ENCODE measurements at places on chromosomes 6 and 20.
A peak's percentile ranks its signal among the peaks of the same experiment; 100 is the strongest.

DNA sequence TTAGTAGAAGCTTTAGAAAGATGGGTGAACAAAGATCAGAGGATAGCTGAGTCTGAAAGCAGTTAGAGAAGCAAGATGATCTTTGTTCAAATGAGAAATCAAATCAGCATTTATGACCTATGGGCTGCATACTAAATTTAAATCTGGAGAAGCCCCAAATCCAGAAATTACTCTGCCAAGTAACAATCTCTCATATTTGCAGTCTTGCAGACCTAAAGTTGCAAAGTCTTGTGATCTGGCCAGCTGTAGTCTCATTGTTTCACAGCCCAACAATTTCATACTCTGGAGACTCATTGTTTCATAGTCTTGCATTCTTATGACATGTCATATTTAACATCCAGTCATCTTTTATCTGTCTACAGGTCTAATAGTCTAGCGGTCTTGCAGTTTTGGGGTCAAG, 364.9 kb upstream of the RSPO3 start:
- no peak overlapping the region for H3K4me3 ChIP-seq
- H3K36me3 ChIP-seq: no peaks in the 10 kb centered on the region
- no peak overlapping the region for H3K27ac ChIP-seq

GRCh38 chr20:39019805-39020325, 57.7 kb downstream of the DHX35 start:
- no peaks in the 10 kb centered on the region for H3K4me1 ChIP-seq
- H3K4me3 ChIP-seq: no peak overlapping the region
- peaks cover 97% of the 10 kb centered on the region for H3K36me3 ChIP-seq
- DNase-seq: no peak
- H3K27me3 ChIP-seq: no peaks in the 10 kb centered on the region

GRCh38 chr6:10373642-10374359, 41.1 kb downstream of the TFAP2A start:
- no peaks in the 10 kb centered on the region for H3K27me3 ChIP-seq
- no peaks in the 10 kb centered on the region for H3K36me3 ChIP-seq
- no peak overlapping the region for H3K4me3 ChIP-seq
- DNase-seq: no peak
- no peak overlapping the region for H3K27ac ChIP-seq

DNA sequence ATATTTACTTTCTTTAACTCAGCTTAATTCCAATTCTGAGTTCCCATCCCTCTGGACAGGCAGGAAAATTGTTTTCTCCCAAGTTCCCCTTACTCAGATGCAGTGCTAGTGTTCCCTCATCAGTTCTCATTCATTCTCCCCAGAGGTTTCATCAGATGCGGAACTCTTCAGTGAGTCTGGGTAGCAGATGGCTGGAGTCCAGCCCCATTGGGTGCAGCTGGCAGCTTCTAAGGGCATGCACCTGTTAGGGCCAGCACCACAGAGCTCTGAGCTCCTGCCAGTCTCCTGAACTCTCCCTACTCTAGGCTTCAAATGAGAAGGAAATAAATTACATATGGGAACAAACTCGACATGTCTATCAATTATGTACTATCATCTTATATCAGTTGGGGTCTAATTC, 76.6 kb downstream of the SOD2 start:
- no peak for DNase-seq
- no peak overlapping the region for H3K4me3 ChIP-seq
- H3K36me3 ChIP-seq: peaks cover 9% of the 10 kb centered on the region
- H3K27me3 ChIP-seq: no peaks in the 10 kb centered on the region
- no peaks in the 10 kb centered on the region for H3K4me1 ChIP-seq
- no peak overlapping the region for H3K27ac ChIP-seq

DNA sequence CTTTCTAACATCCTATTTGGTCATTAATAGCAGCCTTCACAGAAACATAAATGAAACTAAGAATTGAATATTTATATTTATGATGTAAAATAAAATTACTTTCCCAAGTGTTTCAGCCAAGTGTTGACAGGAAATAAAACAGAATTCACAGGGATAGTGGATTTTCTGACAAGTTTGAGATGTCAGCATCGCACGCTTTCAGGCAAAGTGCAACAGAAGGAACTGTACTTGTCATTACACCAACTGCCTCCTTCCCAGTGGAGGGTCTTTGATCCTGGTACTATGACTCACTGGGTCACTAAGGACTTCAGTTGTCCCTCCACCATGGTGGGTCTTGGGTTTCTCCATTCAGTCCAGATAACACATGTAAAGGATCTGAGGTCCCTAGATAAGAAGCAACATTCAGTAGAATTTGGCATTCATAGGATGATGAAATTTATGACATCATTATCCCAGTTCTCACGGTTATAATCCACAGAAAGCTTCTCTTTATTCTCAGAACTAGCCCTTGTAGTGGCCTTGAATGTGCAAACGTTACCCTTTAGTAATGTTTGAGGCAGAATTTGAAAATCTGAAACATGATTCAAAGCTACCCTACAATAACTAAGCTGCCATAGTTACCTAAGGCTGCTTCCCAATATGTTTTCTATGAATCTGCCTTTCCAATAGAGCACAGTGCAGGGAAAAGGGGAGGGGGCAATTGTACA, 3.8 kb upstream of the TNFAIP3 start:
- DNase-seq: no peak
- peaks cover 8% of the 10 kb centered on the region for H3K4me1 ChIP-seq
- no peak overlapping the region for H3K27ac ChIP-seq
- no peaks in the 10 kb centered on the region for H3K27me3 ChIP-seq
- no peaks in the 10 kb centered on the region for H3K36me3 ChIP-seq

- no peaks in the 10 kb centered on the region for H3K36me3 ChIP-seq
- H3K27me3 ChIP-seq: no peaks in the 10 kb centered on the region
- no peak overlapping the region for H3K27ac ChIP-seq
- H3K4me1 ChIP-seq: no peaks in the 10 kb centered on the region
- no peak for DNase-seq
Observed at GRCh38 chr6:8785223-8785622, 349.9 kb upstream of the SLC35B3 start.

- peaks cover 31% of the 10 kb centered on the region for H3K4me1 ChIP-seq
Observed at GRCh38 chr20:48920527-48921167, 864 bp upstream of the ARFGEF2 start.

- no peak overlapping the region for H3K27ac ChIP-seq
- no peak overlapping the region for H3K4me3 ChIP-seq
- no peaks in the 10 kb centered on the region for H3K27me3 ChIP-seq
- H3K4me1 ChIP-seq: peaks cover 34% of the 10 kb centered on the region
- DNase-seq: no peak
Observed at GRCh38 chr6:3340358-3340802, 81.6 kb downstream of the PSMG4 start.

GRCh38 chr20:10476319-10476724, 41.2 kb downstream of the SLX4IP start:
- no peaks in the 10 kb centered on the region for H3K36me3 ChIP-seq
- DNase-seq: no peak
- H3K4me1 ChIP-seq: no peaks in the 10 kb centered on the region
- no peak overlapping the region for H3K27ac ChIP-seq
- no peak overlapping the region for H3K4me3 ChIP-seq

DNA sequence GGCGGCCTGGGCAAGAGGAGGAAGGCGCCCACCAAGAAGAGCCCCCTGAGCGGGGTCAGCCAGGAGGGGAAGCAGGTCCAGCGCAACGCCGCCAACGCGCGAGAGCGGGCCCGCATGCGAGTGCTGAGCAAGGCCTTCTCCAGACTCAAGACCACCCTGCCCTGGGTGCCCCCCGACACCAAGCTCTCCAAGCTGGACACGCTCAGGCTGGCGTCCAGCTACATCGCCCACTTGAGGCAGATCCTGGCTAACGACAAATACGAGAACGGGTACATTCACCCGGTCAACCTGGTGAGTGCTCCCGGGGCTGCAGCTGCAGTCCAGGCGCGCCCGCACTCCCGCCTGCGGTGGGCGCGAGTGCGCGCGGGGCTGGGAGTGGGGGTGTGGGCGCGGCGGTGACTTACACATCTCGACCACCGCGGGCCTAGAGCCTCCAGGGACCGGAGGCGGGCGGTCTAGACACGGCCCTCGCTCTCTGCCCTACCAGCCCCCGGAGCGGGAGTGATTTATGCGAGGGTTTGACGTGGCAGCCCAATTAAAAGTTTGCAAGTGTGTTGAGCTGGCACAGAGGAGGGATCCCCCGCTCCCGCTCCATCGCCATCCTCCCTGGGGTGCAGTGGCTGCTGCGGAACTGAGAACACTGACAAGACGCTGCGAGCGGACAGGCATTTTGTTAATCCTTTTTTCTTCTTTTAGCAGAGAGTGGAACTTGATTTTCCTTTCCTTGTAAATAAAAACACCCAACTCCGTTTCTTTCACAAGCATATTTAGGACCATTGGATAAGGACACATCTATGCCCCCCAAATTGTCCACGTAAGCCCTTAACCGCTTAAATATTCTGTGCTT, 867 bp downstream of the TCF21 start:
- H3K4me3 ChIP-seq: peak overlapping the region; percentile 53
- H3K36me3 ChIP-seq: no peaks in the 10 kb centered on the region
- DNase-seq: no peak
- H3K27ac ChIP-seq: peak overlapping the region; percentile 87
- H3K4me1 ChIP-seq: peaks cover 13% of the 10 kb centered on the region
- H3K27me3 ChIP-seq: peaks cover 89% of the 10 kb centered on the region

- DNase-seq: no peak
- no peak overlapping the region for H3K27ac ChIP-seq
- H3K27me3 ChIP-seq: no peaks in the 10 kb centered on the region
- H3K4me1 ChIP-seq: peaks cover 97% of the 10 kb centered on the region
Observed at GRCh38 chr6:7152462-7152861, 44.7 kb downstream of the RREB1 start.

- DNase-seq: no peak
- no peaks in the 10 kb centered on the region for H3K27me3 ChIP-seq
- H3K4me3 ChIP-seq: no peak overlapping the region
- H3K27ac ChIP-seq: no peak overlapping the region
- no peaks in the 10 kb centered on the region for H3K4me1 ChIP-seq
Observed at GRCh38 chr6:128098000-128098581, 197.2 kb upstream of the THEMIS start.

DNA sequence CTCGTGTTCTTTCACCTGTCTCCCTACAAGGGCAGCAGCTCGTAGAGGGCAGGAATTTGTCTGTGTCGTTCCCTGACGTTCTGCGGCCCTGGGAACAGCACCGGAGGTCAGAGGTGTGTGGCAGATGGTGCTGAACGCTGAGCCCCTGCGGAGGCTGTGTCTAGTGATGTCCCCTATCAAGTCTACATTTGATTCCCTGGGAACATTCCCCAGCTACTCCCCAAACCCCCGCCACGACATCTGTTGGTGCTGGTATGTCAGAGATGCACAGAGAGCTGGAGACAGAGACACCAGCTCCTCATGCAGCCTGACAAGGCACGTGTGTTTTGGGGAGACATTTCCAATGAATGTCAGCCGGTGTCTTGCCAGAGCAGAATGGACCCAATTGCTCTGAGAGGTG, 7.7 kb downstream of the PMEPA1 start:
- H3K4me1 ChIP-seq: peaks cover 12% of the 10 kb centered on the region
- no peaks in the 10 kb centered on the region for H3K27me3 ChIP-seq
- no peak overlapping the region for H3K4me3 ChIP-seq
- no peak overlapping the region for H3K27ac ChIP-seq

DNA sequence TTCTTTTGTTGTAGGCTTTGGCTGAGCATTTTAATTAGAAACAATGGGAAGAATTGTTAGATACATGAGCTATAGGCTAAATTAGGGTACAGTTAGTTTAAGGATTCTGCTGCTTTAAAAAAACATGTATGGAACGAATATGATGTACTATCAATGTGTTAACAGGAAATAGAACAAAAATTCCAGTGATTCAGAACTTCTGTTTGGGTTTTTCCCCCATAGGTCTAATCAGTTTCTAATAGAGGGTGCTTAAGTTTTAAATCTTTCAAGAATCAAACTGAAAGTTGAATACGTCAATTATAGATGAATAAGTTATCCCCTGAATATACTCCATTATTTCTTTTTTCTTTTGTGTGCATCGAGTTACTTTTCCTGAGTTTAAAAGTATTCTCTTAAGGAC, 1.9 kb downstream of the TAB2 start:
- H3K27ac ChIP-seq: no peak overlapping the region
- DNase-seq: no peak
- H3K4me3 ChIP-seq: peak overlapping the region; percentile 93
- H3K36me3 ChIP-seq: no peaks in the 10 kb centered on the region
- peaks cover 30% of the 10 kb centered on the region for H3K4me1 ChIP-seq
- H3K27me3 ChIP-seq: no peaks in the 10 kb centered on the region

DNA sequence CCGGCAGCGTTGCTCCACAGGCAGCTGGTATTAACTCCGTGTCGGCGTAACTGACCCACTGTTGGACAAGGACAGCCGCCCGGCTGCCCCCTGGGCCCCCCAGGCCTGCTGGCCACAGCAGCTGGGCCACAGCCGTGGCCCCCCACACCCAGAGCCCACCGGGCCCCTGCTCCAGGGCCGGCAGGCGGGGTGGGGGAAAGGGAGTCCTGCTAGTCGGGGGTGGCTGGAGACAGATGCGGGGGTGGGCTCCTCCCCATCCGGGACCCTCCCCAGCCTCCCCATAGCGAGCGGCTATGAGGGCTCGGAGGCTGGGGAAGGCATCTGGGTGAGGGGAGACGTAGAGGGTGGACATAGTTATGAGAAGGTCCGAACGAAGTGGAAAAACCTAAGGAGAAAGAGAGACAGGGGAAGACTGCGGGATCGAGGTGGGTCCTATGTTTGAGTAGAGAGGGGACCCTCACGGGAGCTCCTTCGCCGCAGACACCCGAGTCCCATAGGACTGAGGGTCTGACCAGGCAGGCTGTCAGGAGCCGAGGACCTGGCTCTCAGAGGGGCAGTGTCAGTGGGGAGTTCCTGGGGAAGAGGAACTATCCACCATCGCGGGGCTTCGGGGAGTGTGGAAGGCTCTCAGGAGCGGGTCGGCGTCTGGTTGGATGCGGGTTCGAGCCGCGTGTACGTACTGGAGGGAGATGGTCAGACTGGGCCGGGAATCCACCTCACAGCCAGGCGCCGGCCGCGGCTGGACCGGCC, 511 bp downstream of the VARS1 start:
- H3K4me3 ChIP-seq: peak overlapping the region; percentile 86
- no peaks in the 10 kb centered on the region for H3K27me3 ChIP-seq
- peaks cover 25% of the 10 kb centered on the region for H3K4me1 ChIP-seq
- peak overlapping the region; percentile 98 for H3K27ac ChIP-seq
- no peak for DNase-seq

- peak; percentile 76 for DNase-seq
- H3K27ac ChIP-seq: no peak overlapping the region
- no peaks in the 10 kb centered on the region for H3K4me1 ChIP-seq
- no peaks in the 10 kb centered on the region for H3K36me3 ChIP-seq
- H3K27me3 ChIP-seq: no peaks in the 10 kb centered on the region
Observed at GRCh38 chr6:63272397-63272796, 47.4 kb downstream of the LGSN start.

GRCh38 chr6:127951172-127951917, 50.5 kb upstream of the THEMIS start:
- no peaks in the 10 kb centered on the region for H3K4me1 ChIP-seq
- H3K36me3 ChIP-seq: no peaks in the 10 kb centered on the region
- H3K27ac ChIP-seq: peak overlapping the region; percentile 40

Data from stomach (tissue), 19 donors.